ENCODE measurements at places on chromosomes 7 and 10.

- DNase-seq, result no peak
These were observed 37.0 kb upstream of the EGR2 start for GRCh38 chr10:62852961-62853702.

GRCh38 chr10:84292502-84292901, 35.9 kb upstream of the CCSER2 start:
- DNase-seq, result no peak

DNA sequence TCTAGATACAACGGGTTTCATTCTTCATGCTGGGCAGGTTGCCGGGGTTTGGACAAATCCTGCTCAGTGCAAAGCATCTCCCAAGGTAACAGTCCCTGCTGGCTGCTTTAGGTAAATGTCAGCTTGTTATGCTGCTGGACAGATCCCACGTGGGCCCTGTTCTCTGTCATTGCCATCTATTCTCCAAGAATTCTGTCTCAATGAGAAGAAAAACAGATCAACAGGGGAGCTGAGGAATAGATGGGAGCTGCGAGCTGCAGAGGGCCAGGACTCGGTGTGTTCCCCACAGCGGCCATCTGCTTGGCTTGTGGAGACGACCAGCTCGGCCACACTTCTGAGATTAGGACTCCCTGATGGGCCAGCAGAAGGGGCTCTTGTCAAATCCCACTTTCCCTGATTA, 235.2 kb downstream of the DPP6 start:
- DNase-seq, result no peak

DNA sequence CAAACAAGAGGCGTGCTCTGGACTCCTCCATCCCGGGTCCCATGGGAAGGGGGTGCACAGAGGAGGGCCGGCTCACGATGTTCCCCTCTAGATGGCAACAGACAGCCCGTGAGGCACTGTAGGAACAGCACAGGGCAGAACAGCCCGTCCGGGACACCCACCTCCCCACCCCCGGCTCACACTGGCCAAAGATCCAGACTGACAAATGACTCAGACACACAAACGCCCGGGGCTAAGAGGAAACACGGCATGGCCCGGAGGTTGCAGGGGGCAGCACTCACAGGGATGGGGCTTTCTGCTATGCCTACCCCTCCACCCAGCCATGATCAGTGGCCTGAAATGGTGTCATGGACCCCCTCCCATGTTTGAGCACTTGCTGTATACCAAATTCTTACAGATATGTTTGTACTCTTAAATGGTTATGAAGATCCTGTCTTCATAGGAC, 4.9 kb upstream of the ELN start:
- no peak for DNase-seq

DNA sequence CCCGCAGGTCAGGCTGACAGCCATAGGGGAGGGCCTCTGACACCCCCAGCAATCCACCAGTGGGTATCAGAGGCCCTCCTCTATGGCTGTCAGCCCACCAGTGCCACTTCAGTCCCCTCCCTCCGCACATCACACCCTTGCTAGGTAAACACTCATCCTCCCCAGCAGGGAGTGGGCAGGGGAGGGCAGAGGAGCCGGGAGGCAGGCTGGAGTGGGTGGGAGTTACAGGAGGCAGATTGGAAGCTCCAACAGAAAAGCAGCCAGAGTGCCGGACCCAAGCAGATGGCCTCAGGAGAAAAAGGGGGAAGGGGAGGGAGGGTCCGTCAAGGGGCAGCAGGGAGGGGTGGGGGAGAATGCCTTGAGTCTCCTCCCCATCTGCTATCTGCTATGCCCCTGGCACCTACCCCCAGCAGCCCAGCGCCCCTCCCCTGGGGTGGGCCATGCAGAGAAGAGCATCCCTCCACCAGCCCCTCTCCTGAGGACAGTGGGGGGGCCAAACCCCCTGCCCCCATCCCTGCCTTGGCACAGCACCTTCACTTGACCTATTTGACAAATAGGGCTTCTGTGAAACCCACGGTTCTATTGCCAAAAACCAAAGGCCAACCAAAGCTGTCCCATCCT, 2.4 kb downstream of the RASGEF1A start:
- DNase-seq, result no peak

DNA sequence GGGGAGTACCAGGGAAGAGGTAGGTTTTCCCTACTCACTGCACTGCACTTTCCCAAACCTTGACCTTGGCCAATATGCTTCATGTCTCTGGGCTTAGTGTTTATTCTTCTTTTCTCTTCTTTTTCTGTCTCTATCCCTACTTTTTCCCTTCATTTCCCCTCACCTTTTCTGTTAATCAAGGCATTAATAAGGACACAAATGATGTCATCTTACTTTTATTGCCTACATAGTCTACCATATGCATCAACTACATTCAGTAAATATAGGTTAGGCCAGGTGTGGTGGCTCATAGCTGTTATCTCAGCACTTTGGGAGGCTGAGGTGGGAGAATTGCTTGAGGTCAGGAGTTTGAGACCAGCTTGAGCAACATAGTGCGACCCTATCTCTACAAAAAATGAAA, 13.0 kb upstream of the ZNF503 start:
- no peak for DNase-seq

DNA sequence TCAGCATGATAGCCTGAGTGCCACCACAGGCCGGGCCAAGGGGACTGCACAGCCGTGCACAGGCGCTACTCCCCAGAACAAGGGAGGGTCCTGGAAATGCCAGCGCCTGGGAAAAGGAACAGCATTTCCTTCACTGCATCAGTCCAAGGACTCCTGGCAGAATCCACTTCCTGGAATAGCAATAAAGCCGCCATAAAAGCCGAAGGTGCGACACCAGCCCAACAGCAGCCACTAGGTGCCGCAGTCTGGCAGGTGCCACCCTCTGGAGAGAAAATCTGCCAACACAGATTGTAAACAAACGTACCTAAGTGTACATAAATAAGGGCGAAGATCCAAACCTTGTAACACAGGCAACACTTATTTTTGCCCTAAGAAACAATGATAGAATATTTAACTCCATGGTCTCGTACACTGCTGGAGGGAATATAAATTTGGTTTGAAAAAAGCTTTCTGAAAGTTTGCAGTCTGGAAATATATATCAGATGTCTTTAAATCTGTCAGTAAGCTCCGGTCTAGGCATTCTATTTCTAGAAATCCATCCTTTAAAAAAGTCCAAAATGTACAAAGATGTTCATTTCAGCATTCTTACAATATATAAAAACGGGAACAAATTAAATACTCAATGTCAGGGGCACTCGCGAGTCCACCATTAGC, 22.2 kb downstream of the VOPP1 start:
- no peak for DNase-seq

DNA sequence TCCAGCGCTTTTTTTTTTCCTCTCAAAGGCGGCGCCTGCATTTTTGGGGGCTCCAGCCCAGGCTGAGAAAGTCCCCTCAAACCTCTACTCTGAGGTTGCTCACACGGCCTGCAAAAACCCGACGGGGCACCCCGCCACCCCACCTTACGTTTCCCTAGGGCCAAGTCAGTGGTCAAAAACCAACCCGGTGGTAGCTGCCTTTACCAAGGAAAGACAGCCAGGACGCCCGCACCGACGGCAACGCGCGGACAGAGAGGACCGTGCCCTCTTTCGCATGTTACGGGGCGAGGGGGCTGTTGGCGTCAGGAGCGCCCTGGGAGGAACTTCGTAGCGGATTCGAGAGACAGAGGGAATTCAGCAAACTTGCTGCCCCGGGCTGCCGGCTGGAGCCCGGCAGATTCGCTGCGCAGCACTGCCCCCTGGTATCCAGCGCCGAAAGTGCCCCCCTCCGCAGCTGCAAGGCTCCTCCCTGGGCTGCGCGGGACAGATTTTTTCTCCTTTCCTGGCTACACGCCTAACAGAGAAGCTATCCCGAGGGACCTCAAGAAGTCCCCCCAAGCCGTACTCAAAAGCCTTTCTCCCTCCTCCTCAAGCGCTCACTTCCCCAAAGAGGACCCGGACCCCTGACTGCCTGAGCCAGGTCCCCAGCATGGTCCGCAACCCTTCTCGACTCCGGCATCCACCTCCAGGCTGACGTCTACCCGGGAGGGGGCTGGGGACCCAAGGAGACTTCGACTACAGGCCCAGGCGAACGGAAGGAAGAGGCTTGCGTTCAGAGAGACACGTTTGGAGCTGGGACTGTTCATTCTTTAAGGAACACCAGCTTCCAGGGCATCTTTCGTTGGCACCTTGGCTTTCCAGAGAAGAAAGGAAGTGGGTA, 27.7 kb upstream of the VAX1 start:
- no peak for DNase-seq

GRCh38 chr10:25068152-25069058, 52.0 kb downstream of the THNSL1 start:
- no peak for DNase-seq

- DNase-seq, result no peak
These were observed 78.3 kb downstream of the PROSER2 start for GRCh38 chr10:11901454-11901832.

GRCh38 chr10:21496343-21497176, 28.9 kb downstream of the SKIDA1 start:
- no peak for DNase-seq

GRCh38 chr10:129039406-129040370, 427.4 kb upstream of the MGMT start:
- DNase-seq, result no peak

- DNase-seq, result no peak
These were observed 464 bp downstream of the DENND2A start for GRCh38 chr7:140640060-140640637.

- DNase-seq, result no peak
These were observed 3.7 kb upstream of the CALU start for GRCh38 chr7:128735436-128735835.

- no peak for DNase-seq
These were observed 497.4 kb upstream of the PODXL start for GRCh38 chr7:132053871-132054270.

DNA sequence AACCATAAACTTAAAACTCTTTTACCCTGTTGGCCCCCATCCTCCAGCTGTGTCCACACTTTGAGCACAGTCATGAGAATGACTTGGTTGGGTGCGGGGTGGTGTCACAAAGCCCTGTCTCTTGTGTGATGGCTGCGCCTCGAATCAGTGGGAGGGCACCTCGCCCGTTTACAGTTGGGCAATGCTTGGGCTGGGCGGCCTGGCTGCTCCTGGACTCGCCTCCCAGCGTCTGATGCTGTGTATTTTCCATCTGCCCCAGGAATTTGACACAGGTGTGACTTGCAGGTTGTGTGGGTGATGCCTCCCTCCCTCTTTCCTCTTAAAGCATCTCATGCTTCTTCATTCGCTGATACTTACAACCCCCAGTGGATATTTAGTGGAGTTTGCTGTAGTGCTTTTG, 33.7 kb downstream of the CHST12 start:
- no peak for DNase-seq
